Stimulated activated CD4-positive, alpha-beta T cell treated with anti-CD3 and anti-CD28 coated beads, Interleukin-15, amount 100 ng/mL, for 1 hour (primary cell): ENCODE measurements at places on chromosomes 7 and 10.

- DNase-seq = no peak
These were observed 156.6 kb upstream of the IMMP2L start for GRCh38 chr7:111718886-111719285.

- DNase-seq = no peak
These were observed 97.6 kb downstream of the PRPF18 start for GRCh38 chr10:13684252-13684791.

DNA sequence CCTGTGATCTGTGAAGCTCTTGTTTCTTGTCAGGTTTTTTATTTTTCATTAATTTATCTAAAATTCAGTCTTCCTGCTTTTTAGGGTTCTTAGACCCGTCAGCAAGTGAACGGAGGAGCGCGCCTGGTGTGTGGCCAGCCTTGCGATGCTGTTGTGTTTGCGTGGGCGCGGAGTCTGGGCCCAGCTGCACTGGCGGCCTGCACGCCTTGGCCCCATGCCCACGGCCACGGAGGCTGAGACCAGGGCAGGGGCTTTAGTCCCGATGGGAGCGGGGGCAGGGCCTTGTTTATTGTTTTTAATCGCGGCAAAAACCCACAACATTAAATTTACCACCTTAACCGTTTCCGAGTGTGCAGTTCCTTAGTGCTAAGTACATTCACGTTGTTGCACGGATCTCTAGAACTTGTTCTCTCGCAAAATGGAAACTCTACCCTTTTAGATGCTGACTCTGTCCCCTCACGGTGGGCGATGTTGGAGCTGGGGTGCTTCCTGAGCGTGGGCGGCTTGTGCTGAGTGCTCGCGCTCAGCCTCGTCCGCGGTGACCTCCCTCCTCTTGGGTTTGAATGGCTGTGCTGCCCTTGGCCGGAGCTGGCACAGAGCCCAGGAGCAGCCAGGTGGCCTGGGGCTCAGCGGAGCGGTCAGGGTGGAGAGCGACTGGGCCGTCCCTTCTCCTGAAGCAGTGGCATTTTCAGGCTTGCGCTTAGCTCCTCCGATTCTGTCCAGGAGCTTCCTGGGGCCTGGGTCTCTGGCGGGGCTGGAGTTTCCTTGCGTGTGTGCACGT lies 69.1 kb downstream of the INPP5A start:
- no peak for DNase-seq

DNA sequence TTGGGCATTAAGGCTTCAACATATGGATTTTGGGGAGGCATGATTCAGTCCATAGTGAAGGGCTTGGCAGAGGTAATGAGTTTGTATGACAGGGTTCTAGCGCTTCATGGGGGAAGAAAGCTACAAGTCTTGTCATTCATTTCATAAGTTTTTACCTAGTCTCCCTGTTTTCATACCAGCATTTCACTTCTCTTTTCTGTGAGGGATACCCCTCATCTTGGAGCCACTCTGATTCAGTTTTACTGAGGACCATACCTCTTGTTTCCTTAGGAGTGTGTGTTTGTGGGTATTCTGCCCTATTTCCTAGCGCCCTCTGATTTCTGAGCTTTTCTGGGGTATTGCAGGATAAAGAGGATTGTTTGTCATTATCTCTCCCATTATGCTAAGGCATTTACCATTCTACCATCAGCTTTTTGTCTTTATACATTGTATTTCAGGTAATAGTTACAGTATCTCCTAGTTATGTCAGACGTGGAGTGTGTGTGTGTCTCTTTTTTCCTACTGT lies 6.8 kb downstream of the RSBN1L start:
- no peak for DNase-seq

GRCh38 chr7:30935569-30935877 lies 23.9 kb downstream of the AQP1 start:
- DNase-seq = no peak

GRCh38 chr10:18409599-18410397 lies 241.6 kb downstream of the NSUN6 start:
- DNase-seq = no peak

DNA sequence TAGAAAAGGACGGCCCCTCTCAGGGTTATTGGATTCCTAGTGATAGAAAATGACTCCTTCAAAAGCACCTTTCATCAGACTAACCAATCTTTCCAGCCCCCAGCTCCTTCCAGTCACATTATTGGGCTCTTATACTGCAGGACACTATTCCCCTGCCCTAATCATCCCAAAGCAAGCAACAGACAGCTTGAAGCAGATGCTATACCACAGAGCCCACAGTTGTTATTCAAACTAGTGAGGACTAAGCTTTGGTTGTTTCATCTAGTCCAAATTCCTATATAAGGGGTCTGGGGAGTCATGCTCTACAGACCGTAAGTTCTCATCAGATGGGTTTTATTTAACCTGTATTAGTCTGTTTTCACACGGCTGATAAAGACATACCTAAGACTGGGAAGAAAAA lies 24.5 kb downstream of the ZC3HAV1L start:
- DNase-seq = no peak

DNA sequence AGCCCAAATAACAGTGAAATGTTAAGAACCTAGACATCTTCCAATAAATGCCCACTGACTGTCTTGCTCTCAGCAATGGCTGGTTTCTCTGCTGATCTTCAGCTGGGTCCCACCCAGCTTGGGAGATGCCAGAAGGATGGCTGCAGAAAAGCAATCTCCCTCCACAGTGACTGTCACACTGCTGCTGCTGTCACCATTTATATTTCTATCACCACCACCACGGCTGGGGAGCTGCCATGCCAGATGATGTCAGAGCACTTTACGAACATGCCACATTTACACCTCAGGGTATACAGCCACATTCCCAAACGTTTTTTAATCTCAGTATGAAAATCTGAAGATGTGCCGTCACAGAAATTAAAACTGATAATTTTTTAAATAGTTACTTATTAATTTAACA lies 29.8 kb upstream of the FRMD4A start:
- no peak for DNase-seq

DNA sequence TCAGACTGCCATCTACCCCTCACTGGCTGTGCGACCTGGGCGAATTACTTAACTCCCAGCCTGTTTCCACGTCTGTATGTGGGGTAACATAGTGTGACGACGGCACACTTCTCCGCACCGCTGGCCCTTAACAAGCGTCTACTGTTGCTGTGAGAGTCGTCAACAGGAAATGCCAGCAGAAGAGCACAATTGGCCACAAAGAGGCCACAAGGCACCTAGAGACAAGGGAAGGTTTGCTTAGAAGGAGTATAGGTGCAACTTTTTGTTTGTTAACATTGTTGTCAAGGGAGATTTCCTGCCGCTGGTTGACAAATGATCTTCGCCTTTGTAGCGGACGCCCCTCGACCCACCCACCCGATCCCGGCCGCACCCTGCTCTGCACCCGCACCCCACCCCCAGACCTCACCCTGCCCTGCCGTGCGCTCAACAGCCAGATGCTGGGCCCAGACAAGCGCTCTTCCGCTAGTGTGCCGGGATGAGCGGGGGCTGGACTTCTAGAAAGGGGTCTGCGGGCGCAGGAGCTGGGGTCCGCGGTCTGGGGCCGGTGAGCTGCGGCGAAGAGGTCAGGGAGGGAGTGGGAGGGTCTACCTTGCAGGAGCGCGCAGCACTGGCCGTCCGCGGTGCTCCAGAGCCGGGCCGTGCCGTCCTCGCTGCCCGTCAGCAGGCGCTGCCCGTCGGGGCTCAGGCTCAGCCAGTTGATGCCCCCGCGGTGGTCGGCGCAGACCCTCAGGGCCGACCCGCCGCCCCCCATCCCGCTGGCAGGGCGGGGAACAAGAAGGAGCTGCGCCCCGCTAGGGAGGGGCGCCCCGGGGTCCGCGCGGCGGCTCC lies 785 bp downstream of the WDR86 start:
- DNase-seq = peak; percentile 41

- no peak for DNase-seq
These were observed 198.0 kb downstream of the SKIDA1 start for GRCh38 chr10:21327289-21327993.

DNA sequence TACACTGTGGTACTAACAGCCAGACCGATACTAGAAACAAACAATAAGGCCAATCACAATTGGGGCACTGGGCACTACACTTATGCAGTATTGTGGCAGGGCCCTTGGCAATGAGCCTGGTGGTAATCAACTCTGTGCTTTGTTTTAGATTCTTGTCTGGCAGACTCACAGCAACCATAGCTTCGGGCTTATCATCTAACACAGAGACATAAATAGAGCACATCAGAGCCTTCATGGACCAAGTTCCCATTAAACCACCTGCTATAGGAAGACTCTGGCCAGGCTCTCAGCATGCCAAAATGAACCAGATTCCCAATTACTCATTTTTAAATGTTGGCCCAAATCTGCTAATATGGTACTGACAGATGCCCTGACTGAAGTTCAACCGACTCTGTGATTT lies 218.6 kb downstream of the DGKI start:
- no peak for DNase-seq

DNA sequence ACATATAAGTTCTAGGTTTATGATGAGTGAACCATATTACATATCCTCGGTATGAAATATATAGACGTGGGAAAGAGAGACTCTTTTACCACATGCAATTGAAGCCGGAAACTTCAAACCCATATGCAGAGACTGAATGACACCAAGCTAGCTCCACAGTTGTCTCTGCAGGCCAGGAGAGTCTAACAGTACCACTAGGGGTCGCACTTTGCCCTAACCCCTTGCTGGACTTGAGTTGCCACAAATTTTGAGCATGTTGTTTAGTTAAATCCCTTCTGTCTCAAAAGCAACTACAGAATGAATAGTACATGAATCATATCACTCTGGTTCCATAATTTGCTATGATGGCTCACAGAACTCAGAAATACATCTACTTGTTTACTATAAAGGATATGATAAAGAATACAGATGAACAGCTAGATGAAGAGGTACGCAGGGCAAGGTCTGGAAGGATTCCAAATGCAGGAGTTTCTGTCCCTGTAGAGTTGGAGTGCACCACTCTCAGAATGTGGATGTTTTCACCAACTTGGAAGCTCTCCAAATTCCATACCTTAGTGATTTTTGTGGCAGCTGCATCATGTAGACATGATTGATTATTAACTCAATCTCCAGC lies 112.4 kb upstream of the YAE1 start:
- DNase-seq = no peak

- no peak for DNase-seq
These were observed 173.8 kb upstream of the AGR3 start for GRCh38 chr7:17055596-17055995.

DNA sequence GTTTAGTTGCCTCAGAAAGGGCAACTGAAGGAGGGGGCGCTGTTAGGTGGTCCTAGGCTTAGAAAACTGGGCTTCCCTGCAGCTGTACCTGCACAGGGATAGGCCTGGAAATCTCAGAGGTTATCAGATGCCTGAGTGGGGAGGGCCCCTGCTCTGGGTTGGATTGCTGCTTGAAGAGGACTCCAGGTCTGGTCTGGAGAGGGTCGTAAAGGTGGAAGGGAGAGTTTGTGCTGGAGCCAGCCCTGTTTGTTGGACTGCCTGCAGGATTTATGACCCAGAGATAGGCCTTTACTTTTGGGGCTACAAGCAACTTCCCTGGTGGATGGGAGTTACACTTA lies 765.9 kb downstream of the GRID1 start:
- DNase-seq = no peak

DNA sequence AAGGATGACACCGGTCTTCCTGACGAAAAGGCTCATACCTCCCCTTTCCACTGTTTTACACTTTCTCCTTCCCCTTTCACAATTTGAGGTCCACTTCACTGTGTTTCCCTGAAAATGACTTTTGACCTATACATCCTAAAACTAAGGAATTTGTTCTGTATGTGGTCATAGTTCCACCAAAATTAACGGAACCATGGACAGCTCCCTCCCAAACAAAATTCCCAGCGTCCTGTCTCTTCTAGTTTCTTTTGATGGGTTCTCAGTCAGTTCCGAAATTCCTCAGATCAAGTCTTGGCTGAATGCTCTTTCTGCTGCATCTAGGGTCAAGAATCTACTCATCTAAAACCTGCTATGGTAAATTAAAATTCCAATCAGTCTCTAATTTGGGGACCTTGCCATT lies 1191.9 kb downstream of the CNTNAP2 start:
- no peak for DNase-seq

DNA sequence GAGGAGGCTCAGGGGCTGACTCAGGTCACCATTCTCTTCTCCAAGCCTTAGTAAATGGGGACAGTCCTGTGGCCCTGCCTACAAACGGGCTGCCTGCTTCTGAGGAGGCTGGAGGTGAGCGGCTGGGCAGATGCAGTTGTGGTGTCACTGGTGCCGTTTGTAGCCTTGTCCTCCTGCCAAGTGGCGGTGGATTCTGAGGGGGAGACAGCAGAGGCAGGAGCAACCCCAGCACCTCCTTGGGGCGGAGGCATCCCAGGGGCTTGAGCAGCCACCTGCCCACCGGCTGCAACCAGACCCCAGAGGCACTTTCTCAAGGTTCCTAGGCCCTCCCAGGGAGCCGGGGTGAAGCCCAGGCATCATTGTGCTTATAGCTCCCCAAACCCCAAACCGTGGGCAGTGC lies 112.5 kb downstream of the ZMIZ1 start:
- DNase-seq = no peak

- DNase-seq = no peak
These were observed 188.0 kb upstream of the NAMPT start for GRCh38 chr7:106472741-106473140.

- no peak for DNase-seq
These were observed 45.4 kb upstream of the NAMPT start for GRCh38 chr7:106329971-106330733.

DNA sequence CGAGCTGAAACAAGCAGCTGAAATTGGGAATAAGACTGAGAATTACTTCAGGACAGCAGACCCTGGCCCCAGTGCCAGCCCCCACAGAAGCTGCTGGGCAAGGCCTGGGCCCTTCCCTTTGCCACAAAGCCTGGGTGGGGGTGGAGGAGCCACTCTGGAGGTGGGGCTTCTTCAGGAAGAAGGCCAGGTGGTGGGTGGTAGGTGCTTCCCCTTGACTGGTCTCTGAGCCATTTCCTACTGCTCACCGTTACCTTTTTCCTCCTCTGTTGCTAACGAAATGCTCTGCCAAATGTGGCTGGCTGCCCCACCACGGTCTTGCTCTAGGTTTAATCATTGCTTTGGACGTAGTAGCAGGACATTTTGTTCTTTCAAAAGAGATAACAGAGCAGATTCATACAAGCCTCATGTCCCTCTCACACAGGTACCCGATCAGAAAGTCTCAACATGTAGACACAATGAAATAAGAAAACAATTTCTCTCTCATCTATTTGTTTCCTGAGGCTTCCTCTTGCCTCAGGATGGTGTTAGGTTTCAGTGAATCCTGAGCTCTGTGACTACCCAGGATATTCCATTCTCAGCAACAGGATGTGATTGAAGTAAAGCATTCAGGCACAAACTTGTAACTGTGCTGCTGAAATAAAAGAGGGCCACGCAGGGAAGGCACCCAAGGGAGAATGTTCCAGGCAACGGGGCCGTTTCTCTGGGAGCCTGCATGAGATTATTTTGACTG lies 66.5 kb downstream of the WDR11 start:
- no peak for DNase-seq

- DNase-seq = no peak
These were observed 1.9 kb downstream of the ADCYAP1R1 start for GRCh38 chr7:31053986-31054385.

DNA sequence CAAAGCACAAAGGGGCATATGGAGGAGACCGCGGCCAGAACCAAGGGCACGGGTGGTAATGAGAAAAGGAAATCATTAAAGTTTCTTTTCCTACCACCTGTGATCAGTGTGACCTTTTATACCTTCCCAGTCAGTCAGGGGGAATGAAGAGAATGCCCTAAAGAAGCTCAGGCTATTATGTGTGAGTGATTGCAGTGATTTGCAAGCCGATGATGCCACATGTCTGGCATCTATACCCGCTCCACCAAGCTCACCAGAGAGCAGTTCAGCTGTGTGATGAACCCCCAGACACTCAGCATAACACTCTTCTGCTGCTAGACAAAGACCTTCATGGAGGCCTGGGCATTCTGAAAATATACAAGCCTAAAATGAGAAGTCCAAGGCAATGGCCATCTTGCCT lies 106.2 kb upstream of the AGK start:
- no peak for DNase-seq
